Endothelial cell of umbilical vein (primary cell): ENCODE measurements at places on chromosomes 6 and 20. TPM values are rescaled to one million over a fixed set of nuclear protein-coding genes. Genes with fewer than 3 reads are reported as not detected.

- H3K4me3 ChIP-seq: no peak overlapping the region
- DNase-seq: no peak
- H3K27ac ChIP-seq: peak overlapping the region; percentile 88
- H3K27me3 ChIP-seq: no peaks in the 10 kb centered on the region
- peaks cover 18% of the 10 kb centered on the region for H3K36me3 ChIP-seq
- peaks cover 62% of the 10 kb centered on the region for H3K4me1 ChIP-seq
Measured at GRCh38 chr6:158058171-158058651, 76.5 kb downstream of the SYNJ2 start.

- no peak overlapping the region for H3K27ac ChIP-seq
- H3K27me3 ChIP-seq: no peaks in the 10 kb centered on the region
- H3K4me1 ChIP-seq: no peaks in the 10 kb centered on the region
Measured at GRCh38 chr6:82988930-82989351, 76.7 kb downstream of the UBE3D start.

DNA sequence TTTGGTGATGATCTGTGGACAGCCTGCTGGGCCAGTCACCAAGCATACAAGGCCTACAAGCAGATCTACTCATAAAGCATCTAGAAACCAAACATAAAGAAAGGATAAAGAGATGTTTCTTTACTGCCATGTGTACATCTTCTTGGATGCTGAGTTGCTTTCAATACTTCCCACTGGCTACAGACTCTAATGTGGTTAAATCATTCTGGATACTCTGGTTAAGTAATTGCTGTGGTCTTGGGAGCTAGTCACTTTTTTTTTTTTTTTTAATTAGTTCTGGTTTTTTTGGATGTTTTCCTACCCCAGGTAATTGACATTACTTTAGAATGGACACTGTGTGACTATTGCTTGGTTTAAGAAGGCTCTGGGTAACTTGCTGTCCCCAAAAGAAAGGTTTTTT lies 215.4 kb upstream of the RUNX2 start:
- H3K27me3 ChIP-seq: no peaks in the 10 kb centered on the region
- H3K4me3 ChIP-seq: no peak overlapping the region
- H3K27ac ChIP-seq: no peak overlapping the region
- H3K36me3 ChIP-seq: no peaks in the 10 kb centered on the region
- H3K4me1 ChIP-seq: no peaks in the 10 kb centered on the region

Gene RAMACL
- total RNA-seq: 4.0 and 5.3 TPM in 2 replicates

Gene LKAAEAR1
- total RNA-seq: not detected in 2 replicates
